ENCODE measurements at places on chromosomes 5 and 9. TPM values are rescaled to one million over a fixed set of nuclear protein-coding genes. Genes with fewer than 3 reads are reported as not detected.

Gene LRRTM2
- total RNA-seq, result 0.63 TPM

Gene SNCB
- not detected for total RNA-seq

Gene PDE6A
- not detected for total RNA-seq

Gene GABRG2
- not detected for total RNA-seq

Gene CCDC171
- 2.2 TPM for total RNA-seq

Gene PHF24
- 0.10 TPM for total RNA-seq

Gene SIT1
- total RNA-seq, result 0.07 TPM

Gene C5orf52
- not detected for total RNA-seq

Gene GBGT1
- 5.7 TPM for total RNA-seq

Gene SLC34A1
- not detected for total RNA-seq

Gene MEIKIN
- total RNA-seq, result not detected

Gene PCDHB8
- 0.26 TPM for total RNA-seq

Gene MATR3
- 263 TPM for total RNA-seq

Gene SELENOP
- 2.5 TPM for total RNA-seq

Gene PCDHA6
- total RNA-seq, result 0.76 TPM

Gene RBM18
- 12.6 TPM for total RNA-seq

Gene ADAMTS19
- total RNA-seq, result 0.33 TPM

Gene IL3
- not detected for total RNA-seq

Gene CARD9
- total RNA-seq, result 3.1 TPM

Gene FOXD4
- 0.13 TPM for total RNA-seq

Gene PCDHB6
- total RNA-seq, result 0.20 TPM

Gene ZNG1A
- 10.2 TPM for total RNA-seq

Gene TMOD1
- total RNA-seq, result 0.69 TPM

Gene ATG10
- 7.9 TPM for total RNA-seq

Gene SHC3
- 57.2 TPM for total RNA-seq

Gene TEK
- total RNA-seq, result 15.5 TPM

Gene KIF24
- 1.2 TPM for total RNA-seq

Gene CTSV
- total RNA-seq, result 0.17 TPM

Gene CCNO
- total RNA-seq, result 1.1 TPM

Gene BTNL8
- not detected for total RNA-seq

Gene CAVIN4
- 1.6 TPM for total RNA-seq

Gene NKD2
- total RNA-seq, result 3.5 TPM

Gene ESM1
- 54.3 TPM for total RNA-seq

Gene PLAC8L1
- total RNA-seq, result 0.52 TPM

Gene SHISAL2B
- not detected for total RNA-seq

Gene CNTNAP3
- 6.4 TPM for total RNA-seq

Gene FAM53C
- total RNA-seq, result 28.0 TPM

Gene OBP2B
- total RNA-seq, result not detected

Gene OMD
- 1.2 TPM for total RNA-seq

Gene SPINK6
- total RNA-seq, result not detected

Gene IGFBPL1
- total RNA-seq, result 0.20 TPM

Gene TMEFF1
- total RNA-seq, result 5.2 TPM

Gene GDNF
- total RNA-seq, result 0.13 TPM

Gene ST8SIA4
- 0.30 TPM for total RNA-seq

Gene SAXO1
- total RNA-seq, result under 0.01 TPM

Measured in smooth muscle cell of the pulmonary artery (primary cell).